Activated gamma-delta T cell treated with Interleukin-2 at 50 U/mL for 16 hours (primary cell): ENCODE measurements at places on chromosomes 12 and 14.

- no peak for DNase-seq
Measured at GRCh38 chr12:118271770-118272417, 100.8 kb downstream of the TAOK3 start.

GRCh38 chr14:75125617-75126016 lies 1.2 kb downstream of the NEK9 start:
- no peak for DNase-seq

- no peak for DNase-seq
Measured at GRCh38 chr12:48441069-48441468, 31.3 kb upstream of the ANP32D start.

DNA sequence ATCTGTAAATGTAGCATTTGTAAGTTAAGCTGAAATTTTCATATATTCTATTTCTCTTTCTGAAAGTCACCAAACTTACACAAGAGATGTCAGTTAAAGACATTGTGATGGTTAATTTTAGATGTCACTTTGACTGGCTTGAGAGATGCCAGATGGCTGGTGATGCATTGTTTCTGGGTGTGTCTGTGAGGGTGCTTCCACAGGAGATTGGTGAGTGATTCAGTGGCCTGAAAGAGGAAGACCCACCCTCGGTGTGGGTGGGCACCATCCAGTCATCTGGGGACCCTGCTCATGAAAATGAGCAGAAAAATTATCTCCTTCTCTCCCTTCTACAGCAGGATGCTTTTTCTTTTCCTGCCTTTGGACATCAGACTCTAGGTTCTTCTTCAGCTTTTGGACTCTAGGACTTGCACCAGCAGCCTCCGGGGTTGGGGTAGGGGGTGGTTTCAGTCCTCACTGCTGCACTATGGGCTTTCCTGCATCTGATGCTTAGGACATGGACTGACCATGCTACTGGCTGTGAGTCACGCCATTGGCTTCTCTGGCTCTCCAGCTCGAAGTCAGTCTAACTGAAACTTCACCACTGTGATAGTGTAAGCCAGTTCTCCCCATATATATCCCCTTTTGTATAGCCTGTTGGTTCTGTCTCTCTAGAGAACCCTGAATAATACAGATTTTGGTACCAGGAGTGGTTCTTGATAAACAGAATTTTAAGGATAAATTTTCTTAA lies 20.9 kb downstream of the PDE6H start:
- no peak for DNase-seq

DNA sequence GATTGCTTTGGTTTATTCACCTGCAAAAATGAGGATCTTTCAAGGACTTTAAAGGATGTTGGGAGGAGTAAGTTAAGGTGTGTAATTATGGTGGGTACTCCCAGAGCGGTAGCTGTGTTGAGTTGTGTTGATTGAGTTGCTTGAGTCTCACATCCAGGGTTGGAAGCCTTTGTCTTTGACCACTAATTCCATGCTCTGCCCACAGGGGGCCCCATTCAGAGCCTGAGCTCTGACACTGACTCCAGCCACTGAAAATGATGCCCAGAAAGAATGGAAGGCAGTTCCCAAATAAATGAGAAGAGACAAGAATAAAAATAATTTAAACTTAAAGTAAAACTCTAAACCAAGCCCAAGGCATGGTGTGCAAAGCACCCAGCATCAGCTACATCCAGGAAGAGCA lies 237.4 kb upstream of the PWP1 start:
- DNase-seq = no peak

DNA sequence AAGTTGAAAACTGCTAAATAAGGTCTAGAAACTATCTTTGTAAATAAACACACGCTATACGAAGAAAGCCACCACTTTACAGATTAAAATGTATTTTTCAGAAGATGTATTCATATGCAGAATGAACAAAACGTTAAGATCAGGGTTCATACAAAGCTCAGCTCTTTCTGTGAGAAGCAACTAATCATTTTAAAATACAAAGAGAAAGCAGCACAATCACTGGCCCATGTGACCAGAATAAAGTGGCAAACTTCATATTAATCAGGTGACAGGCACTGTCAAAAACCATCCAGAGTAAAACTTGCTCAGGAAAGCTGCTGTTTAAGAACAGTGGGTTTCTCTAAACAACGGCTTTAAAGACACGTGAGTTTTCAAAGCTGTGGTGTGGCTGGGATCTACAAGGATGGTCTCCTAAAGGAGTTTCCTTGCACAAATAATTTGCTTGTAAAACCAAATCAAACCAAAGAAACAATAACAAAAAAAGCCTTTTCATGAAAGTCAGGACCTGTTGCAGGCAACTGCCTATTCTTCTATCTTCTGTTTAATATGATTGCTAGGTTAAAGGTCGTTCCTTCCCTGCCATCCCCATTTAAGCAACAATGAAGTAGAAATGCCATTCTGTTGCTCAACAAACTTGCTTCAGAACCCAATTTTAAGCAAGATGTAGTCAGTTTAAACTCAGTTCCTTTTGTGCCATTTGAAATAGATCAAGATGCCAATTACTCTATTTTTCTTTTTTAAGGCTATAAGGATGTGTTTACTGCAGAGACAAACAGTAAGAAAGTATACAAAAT lies 22.3 kb downstream of the SEL1L start:
- DNase-seq = no peak

DNA sequence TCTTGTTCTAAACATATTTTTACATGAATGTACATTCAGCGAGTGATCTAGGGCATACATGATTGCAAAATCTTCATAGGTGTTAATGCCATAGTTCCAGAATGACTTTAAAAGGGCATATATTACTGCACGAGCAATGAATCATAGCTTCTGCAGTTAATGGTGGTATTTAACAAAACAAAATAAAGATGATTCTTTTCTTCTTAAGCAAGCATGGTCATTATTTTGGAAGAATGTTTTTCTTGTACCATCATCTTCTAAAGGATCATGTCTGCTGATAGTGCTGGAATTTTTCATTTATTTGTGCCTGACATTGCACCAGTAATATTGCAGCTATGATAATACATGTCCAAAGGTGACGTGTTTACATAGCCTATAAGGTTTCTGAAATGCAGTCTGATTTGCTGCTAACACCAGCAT lies 388.6 kb downstream of the CCDC91 start:
- no peak for DNase-seq

- DNase-seq = no peak
Measured at GRCh38 chr12:47527816-47528215, 178.0 kb downstream of the RPAP3 start.

DNA sequence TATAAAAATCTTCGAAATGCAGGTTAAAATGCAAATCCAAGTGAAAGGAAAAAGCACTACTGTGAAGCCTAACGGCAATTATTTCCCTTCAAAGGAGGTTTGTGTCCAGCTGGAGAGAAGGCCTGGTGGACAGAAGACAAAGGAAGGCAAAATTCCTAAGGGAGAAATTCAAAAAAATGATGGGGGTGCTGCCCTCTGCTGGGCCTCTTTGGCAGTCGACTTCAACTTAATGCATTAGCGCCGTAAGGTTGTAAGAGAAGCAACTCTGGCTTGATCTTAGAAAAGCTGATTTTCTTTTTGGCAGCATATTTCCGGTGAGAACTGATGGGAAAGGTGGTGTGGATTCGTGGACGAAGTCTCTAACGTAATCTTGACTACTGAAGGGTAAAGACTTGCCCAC lies 34.3 kb upstream of the CHFR start:
- no peak for DNase-seq

- peak; percentile 59 for DNase-seq
Measured at GRCh38 chr12:14417715-14418114, 52.2 kb downstream of the ATF7IP start.

GRCh38 chr12:59643550-59643949 lies 47.7 kb downstream of the SLC16A7 start:
- DNase-seq = no peak

GRCh38 chr12:40261937-40262336 lies 37.1 kb downstream of the LRRK2 start:
- DNase-seq = no peak
